ENCODE measurements at places on chromosomes 6 and 20. TPM values are rescaled to one million over a fixed set of nuclear protein-coding genes. Genes with fewer than 3 reads are reported as not detected.

The ETV7 gene
- 0.75 TPM for total RNA-seq

The PROKR2 gene
- not detected for total RNA-seq

The GRIK2 gene
- 1.8 TPM for total RNA-seq

The BPI gene
- total RNA-seq = 0.30 TPM

Data from smooth muscle cell of the coronary artery (primary cell).